Cardiac fibroblast (primary cell): ENCODE measurements at places on chromosomes 4 and X.
A peak's percentile ranks its signal among the peaks of the same experiment; 100 is the strongest.

DNA sequence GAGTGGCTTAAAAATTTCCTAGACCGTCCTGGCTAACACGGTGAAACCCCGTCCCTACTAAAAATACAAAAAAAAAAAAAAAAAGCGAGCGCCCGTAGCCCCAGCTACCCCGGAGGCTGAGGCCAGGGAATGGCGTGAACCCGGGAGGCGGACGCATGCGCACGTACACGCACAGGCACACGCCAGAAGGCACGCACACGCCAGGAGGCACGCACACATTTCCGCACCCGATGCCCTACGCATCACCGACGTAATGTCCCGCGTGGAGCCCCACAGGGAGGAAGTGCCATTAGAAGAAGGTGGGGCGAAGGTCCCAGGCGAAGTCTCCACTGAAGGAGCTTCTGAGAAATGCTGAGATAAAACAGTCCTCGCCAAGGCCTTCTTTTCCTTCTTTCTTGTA is 41.4 kb downstream of the NLGN4X start:
- DNase-seq: no peak

DNA sequence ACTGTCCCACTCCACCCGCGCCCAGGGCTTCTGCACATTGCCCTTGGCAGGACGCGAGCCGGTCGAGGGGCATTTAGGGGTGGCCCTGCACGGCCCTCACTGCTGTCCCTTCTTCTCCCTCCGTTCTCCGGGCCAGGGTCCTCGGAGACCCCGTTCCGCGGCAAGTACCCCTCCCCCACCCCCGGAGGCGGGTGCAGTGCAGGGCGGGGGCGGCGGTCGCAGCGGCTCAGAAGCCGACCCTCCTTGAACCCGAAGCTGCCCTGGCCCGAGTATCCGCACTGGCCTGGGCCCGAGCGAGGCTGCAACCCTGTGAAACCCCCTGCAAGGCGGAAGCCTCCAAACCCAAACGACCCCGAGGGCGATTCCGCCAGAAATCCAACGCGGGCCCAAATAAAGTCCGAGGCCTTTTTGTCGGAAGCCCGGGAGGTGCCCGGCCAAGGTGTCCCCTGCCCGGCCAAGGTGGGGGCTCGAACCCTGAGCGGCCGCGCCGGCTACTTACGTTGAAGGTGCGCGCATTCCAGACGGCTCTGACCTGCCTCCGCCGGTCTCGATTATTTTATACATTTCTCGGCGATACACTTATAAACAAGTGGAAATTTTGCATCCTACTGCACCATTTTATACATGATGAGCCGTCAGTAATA is 53.1 kb upstream of the TMEM33 start:
- DNase-seq: no peak

- no peak for DNase-seq
These were observed 315.1 kb upstream of the RASGEF1B start for GRCh38 chr4:81786766-81787165.

- DNase-seq: peak; percentile 25
These were observed 768 bp downstream of the MID2 start for GRCh38 chrX:107826238-107827029.

- peak; percentile 79 for DNase-seq
These were observed 204.6 kb upstream of the DIAPH2 start for GRCh38 chrX:96480081-96480480.

- no peak for DNase-seq
These were observed 200.0 kb downstream of the PPP1R2C start for GRCh38 chrX:42577936-42578470.

GRCh38 chr4:44983083-44983482 is 256.7 kb upstream of the GNPDA2 start:
- DNase-seq: no peak

GRCh38 chr4:172857026-172857425 is 311.6 kb upstream of the GALNT7 start:
- DNase-seq: no peak

- DNase-seq: no peak
These were observed 15.2 kb downstream of the C4orf46 start for GRCh38 chr4:158656439-158656838.

- peak; percentile 55 for DNase-seq
These were observed 62.4 kb downstream of the TRAPPC11 start for GRCh38 chr4:183721207-183722081.

DNA sequence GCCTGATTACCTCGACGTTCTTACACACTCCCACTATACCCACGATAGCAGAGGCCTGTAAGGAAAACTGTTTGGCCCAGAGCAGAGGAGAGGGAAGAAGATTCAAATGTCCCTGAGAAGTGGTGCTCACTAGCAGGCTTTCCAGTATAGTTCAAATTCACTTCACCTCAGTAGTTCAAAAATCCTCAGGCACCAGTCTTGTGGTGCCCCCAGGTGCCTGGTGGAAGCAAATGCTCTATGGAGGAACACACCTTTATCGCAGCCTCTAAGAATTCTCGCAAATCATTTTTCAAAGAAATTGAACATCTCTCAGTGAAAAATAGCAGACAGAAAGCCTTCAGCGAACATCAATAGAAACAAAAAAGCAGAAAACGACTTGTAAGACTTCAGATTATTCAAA is 12.2 kb upstream of the MTMR1 start:
- peak; percentile 48 for DNase-seq

DNA sequence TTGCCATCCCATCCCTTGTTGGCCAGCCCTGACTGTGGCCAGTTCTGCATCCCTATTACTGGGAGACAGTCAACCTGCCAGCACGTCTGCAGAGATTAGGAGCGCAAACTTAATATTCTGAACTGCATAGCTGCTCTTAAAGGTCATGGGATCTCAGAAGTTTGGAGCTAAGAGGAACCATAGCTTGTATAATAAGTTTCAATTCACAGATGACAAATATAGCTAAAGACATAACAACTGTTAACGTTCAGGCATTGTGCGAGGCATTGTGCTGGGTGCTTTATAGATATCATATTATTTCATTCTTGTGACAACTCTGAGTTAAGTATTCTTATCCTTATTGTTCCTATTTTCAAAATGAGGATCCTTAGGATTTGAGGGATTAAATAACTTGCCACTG is 3.7 kb downstream of the SCARB2 start:
- no peak for DNase-seq

GRCh38 chrX:67780694-67781109 is 236.9 kb downstream of the AR start:
- peak; percentile 97 for DNase-seq

DNA sequence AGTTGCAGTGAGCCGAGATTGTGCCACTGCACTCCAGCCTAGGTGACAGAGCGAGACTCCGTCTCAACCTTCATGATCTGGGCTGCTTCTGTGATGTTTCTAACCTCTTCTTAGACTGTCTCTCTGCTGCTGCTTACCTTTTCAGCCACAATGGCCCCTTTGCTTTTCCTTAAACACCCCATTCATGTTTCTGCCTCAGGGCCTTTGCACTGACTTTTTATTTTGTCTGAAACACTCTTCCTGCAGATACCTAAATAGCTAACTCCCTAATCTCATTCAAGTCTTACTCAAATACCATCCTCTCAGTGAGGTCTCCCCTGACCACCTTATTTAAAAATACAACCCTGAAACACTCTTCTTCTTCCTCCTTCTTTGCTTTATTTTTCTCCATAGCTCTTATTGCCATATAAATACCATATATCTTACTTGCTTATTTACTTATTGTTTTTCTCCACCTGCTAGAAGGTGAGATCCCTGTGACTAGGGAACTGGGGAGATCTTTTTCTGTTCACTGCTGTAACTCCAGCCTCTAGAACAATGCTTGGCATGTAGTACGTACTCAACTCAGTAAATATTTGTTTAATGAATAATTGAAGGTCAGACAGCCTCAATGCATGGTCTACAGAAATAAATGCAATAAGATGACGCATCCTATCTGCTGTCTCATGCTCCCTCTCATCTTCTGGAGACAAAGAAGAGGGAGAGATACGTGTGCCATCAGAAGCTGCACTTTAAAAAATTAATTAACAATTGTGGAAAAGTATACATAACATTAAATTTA is 43.8 kb upstream of the SETD7 start:
- DNase-seq: peak; percentile 94

DNA sequence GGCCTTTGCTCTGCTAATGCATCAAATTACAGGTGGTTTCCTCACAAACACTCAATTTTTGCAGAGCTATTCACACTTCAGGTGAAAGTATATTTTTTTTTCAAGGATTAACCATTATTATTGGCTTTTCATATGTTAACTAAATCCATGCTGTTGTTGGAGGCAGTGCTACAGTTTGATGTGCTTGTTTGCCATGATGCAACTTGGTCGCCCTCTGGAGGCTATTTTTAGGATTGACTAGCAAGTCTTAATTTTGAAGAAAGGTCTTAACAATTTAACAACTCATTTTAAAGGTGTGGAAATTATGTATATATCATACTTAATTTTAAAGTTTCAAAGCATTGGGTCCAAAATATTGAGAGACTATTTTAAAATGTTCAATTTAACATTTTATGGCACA is 168.8 kb upstream of the FAM47A start:
- peak; percentile 71 for DNase-seq

- DNase-seq: no peak
These were observed 285.4 kb downstream of the UNC5C start for GRCh38 chr4:95263391-95263790.

GRCh38 chrX:97846718-97847237 is 963.1 kb downstream of the RPA4 start:
- no peak for DNase-seq

DNA sequence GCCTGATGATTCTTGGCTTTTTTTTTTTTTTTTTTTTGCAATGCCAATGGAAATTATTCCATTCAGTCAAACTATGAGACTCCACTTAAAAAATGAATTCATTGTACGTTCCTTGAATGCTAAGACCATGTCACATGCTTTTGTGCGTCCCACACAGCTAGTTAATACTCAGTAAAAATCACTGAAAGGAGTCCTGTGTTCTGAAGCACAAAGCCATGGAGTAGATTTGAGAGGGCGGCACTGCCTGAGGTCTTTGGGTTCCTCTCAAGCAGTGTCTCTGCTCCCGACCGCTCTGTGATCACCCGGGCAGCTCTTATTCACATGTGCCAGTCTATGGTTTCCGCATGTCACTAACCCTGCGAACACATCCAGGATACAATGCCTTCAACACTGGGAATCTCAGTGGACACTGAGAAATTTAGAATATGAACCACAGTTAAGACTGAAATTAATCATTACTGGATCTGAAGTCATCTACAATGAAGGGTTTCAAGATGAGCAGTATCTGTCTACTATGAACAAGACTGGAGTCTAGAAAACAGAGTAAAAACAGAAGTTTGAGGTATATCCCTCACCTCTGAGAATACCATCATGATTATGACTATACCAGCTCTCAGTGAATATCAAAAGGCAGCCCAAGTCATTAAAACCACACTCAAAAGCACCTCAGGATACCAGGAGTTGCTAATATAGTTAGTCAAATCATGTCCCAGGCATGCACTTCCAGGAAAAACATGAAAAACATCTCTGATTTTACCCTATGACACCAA is 193.0 kb downstream of the MGST2 start:
- no peak for DNase-seq

GRCh38 chrX:39952989-39953388 is 144.8 kb downstream of the BCOR start:
- no peak for DNase-seq

GRCh38 chr4:109608879-109609278 is 48.8 kb downstream of the MCUB start:
- no peak for DNase-seq

GRCh38 chr4:137474711-137475301 is 57.5 kb downstream of the PCDH18 start:
- peak; percentile 40 for DNase-seq

GRCh38 chr4:67036791-67037190 is 508.5 kb downstream of the CENPC start:
- no peak for DNase-seq

DNA sequence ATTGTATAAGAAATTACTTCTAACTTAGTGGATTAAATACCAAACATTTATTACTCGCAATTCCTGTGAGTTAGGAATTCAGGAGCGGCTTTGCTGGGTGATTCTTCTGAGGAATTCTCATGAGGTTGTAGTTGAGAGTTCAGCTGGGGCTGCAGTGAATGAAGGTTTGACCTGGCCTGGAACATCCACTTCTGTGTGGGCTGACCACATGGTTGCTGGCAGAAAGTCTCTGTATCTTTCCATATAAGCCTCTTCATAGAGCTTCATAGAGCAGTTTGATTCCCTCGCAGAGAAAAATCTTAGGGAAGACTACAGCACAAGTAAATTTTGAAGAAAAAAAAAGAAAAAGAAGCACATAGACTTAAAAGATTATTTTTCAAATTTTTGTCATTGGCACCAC is 339.7 kb upstream of the NWD2 start:
- no peak for DNase-seq

DNA sequence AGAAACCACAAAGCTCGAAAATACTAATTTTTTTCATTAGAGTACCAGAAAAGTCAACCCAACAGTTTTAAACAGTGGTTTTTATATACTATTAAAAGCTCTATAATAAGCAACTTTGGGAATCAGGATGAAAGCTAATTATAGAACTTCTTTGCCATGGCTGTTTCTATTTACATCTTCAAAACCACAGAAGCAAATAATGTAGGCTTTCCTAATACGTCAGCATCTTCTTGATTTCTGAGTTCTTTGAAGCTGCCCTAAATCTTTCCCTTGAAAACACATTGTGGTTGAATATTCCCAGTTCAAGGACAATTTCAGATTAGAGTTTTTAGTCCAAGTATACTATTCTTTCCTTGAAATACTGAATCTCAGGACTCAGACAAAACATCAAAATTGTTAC is 460.2 kb upstream of the FAT1 start:
- DNase-seq: no peak

- DNase-seq: peak; percentile 92
These were observed 2.6 kb upstream of the ADH1B start for GRCh38 chr4:99323756-99324155.

- DNase-seq: no peak
These were observed 28.7 kb downstream of the NLRP2B start for GRCh38 chrX:57651169-57651919.

- DNase-seq: no peak
These were observed 109.7 kb upstream of the TET2 start for GRCh38 chr4:105036991-105037390.

GRCh38 chrX:155747520-155747919 is 133.6 kb upstream of the VAMP7 start:
- DNase-seq: peak; percentile 22

- DNase-seq: peak; percentile 42
These were observed 34.1 kb upstream of the GAB1 start for GRCh38 chr4:143302536-143302935.

DNA sequence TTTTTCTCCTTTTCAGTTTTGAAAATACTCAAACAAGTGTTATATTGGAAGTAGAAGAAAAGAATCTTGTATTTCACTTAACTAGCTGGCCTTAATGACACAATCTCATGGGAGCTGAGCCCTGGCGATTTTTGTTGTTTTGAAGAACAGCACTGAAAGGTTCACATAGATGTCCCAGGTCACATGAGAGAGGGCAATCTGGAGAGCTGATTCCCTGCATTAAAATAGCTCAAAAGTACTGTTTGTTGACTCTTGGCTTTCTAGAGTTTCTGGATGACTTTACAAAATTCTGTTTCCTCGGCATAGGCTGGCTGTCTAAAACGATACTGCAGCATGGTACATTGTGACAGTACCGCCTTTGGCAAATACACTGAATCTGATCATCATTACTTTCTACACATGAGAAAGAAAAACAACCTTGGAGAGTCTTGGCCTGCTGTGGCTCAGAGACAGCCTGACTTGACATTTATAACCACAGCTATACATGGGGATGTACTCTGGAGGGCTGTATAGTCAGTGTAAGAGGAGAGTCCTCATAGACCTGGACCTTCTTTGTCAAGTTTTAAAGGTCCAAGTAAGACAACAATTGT is 119.8 kb upstream of the PDLIM3 start:
- peak; percentile 17 for DNase-seq

- DNase-seq: peak; percentile 82
These were observed 1.6 kb downstream of the RAB33A start for GRCh38 chrX:130173190-130173895.
